Camera-type eye (tissue), 1 donor: ENCODE measurements at places on chromosomes 3 and 15. TPM values are rescaled to one million over a fixed set of nuclear protein-coding genes. Genes with fewer than 3 reads are reported as not detected.

The FSD2 gene
- total RNA-seq = 2.9 TPM

The FBXO40 gene
- total RNA-seq = 0.22 TPM

The GABRR3 gene
- 25.8 TPM for total RNA-seq

The CEP19 gene
- 7.4 TPM for total RNA-seq

The PPP2R3A gene
- total RNA-seq = 25.5 TPM

The PSTPIP1 gene
- total RNA-seq = 3.4 TPM

The CCR3 gene
- not detected for total RNA-seq

The GP5 gene
- 1.1 TPM for total RNA-seq

The TP63 gene
- 8.9 TPM for total RNA-seq

The RHCG gene
- total RNA-seq = 1.0 TPM

The NR2F2 gene
- 27.2 TPM for total RNA-seq

The CIB1 gene
- total RNA-seq = 8.6 TPM

The CLRN1 gene
- total RNA-seq = 12.0 TPM

The CEMIP gene
- total RNA-seq = 4.0 TPM

The FEZF2 gene
- total RNA-seq = 14.3 TPM

The CLDN16 gene
- total RNA-seq = 0.16 TPM

The HRG gene
- total RNA-seq = not detected

The TMEM266 gene
- total RNA-seq = 1.1 TPM

The PCSK6 gene
- 48.1 TPM for total RNA-seq

The GRAMD2A gene
- 0.66 TPM for total RNA-seq

The DUOXA2 gene
- not detected for total RNA-seq

The IL12A gene
- not detected for total RNA-seq

The HIGD2B gene
- not detected for total RNA-seq

The MAP1A gene
- total RNA-seq = 26.2 TPM

The VGLL3 gene
- total RNA-seq = 20.8 TPM

The CHST13 gene
- total RNA-seq = 0.38 TPM

The CCR9 gene
- total RNA-seq = not detected

The SLC6A20 gene
- total RNA-seq = 6.2 TPM

The EID1 gene
- 310 TPM for total RNA-seq
